ENCODE measurements at places on chromosomes 3 and 15.

DNA sequence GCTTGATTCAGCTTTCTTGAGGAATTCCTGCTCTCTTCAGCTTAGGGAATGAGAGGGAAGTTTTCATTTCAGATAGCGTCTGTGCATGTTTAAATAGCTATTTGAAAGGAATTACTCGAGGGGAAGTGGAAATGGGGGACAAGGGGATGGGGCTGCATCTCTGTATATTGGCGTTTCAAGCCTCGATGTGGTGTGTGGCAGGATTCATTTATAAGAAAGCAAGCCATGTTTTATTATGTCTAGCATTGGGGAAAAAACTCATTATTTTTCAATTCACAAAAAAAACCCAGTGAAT lies 1.0 kb downstream of the ATP2C1 start:
- H3K27ac ChIP-seq: no peak overlapping the region
- H3K36me3 ChIP-seq: no peaks in the 10 kb centered on the region

- DNase-seq: no peak
- no peak overlapping the region for H3K27ac ChIP-seq
Observed at GRCh38 chr3:49387721-49388120, 24.1 kb downstream of the RHOA start.

GRCh38 chr3:47083786-47084185 lies 80.1 kb downstream of the SETD2 start:
- no peaks in the 10 kb centered on the region for H3K27me3 ChIP-seq
- H3K36me3 ChIP-seq: peaks cover 6% of the 10 kb centered on the region
- H3K27ac ChIP-seq: no peak overlapping the region
- H3K4me3 ChIP-seq: no peak overlapping the region
- no peak for DNase-seq

DNA sequence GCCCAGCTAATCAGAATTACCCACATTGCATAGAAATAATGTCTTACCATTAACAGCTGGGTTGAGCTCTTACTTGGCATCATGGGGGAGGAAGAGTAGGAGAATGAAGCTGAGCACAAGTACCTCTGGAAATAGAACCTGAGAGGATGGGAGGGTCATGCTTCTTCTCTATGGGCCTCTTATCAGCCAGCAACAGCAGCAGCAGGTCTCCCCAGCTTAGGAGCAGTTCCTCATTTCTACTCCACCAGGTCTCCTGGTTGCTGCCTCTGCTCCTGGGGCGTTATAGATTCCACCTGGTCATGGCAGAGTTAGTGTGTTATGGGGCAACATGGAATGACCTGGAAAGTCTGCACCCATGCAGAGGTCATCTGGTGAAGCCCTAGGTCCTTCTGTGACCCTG lies 3.4 kb downstream of the FSD2 start:
- no peak for DNase-seq
- H3K27ac ChIP-seq: no peak overlapping the region
- H3K27me3 ChIP-seq: no peaks in the 10 kb centered on the region
- H3K4me3 ChIP-seq: no peak overlapping the region

- H3K27me3 ChIP-seq: no peaks in the 10 kb centered on the region
- H3K36me3 ChIP-seq: no peaks in the 10 kb centered on the region
- no peak overlapping the region for H3K4me3 ChIP-seq
- H3K27ac ChIP-seq: peak overlapping the region; percentile 22
Observed at GRCh38 chr3:15579051-15579450, 22.3 kb downstream of the HACL1 start.
